ENCODE measurements at places on chromosomes 4 and X.

DNA sequence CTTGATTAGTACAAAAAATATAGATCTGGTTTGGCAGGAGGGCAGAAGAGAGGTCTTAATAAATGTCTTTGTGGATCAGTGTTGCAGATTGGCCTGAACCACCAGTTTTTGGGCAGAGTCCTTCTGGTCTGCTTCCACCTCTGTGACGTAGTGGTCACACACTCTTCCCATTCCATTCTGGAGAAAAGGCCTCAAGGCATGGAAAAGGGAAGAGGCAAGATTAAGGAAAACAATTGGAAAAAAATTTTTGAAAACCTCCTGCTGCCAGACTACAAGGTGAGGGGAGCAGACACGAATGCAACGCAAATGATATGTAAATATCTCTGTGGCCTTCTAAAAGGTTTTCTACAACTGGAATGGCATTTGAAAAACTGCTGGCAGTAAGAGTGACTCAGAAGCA lies 24.3 kb upstream of the FAM47C start:
- DNase-seq = no peak

- no peak for DNase-seq
These were observed 58.0 kb downstream of the PPEF2 start for GRCh38 chr4:75844151-75844662.

DNA sequence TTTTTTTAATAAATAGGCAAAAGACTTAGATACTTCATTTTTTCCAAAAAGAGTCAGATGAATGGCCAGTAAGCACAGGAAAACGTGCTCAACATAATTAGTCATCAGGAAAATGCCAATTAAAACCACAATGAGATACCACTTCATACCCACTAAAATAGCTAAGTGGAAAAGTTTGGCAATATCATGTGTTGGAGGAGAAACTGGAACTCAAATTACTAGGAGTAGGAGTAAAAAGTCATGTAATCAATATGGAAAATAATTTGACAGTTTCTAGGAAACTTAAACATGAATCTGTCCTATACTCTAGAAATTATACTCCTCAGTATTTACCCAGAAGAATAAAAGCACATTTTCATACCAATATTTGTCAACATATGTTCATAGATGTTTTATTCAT lies 449.8 kb downstream of the INPP4B start:
- DNase-seq = no peak

DNA sequence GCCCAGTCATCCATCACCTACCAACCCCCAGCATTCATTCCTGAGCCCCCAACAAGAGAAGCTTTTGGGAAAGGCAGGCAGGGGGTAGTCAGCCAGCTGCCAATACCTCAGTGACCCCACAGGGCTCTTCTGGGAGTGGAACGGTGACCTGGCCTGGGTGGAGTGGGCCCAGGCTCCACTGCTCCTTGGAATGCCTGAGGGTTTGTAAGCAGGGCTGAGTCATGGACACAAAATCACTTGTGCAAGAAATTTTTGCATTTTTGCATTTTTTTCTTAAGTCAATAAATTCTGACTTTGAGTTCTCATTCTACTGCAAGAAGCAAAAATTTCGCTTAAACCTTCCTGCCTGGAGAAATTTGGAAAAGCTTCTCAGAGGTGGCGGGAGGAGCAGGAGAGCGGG lies 18.5 kb downstream of the SORCS2 start:
- no peak for DNase-seq

DNA sequence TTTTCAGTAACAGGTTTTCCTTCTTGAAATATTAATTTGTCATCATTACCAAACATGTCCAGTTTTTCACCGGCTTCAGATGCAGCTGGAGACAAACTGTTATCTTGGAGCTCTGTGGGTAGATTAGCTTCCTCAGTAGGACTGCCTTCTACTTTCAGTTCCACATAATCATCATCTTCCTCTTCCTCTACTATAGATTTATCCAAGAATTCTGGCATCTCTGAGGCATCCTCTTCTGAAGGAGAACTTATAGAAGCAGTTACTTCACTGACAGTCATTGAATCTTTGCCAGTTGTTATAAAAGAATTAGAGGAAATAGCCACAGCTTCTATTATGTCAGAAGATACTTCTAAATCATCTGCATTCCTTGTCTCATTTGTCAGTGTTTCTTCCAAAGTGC lies 162.9 kb downstream of the LRBA start:
- no peak for DNase-seq

- no peak for DNase-seq
These were observed 122.7 kb upstream of the DIPK2B start for GRCh38 chrX:45323387-45323786.

DNA sequence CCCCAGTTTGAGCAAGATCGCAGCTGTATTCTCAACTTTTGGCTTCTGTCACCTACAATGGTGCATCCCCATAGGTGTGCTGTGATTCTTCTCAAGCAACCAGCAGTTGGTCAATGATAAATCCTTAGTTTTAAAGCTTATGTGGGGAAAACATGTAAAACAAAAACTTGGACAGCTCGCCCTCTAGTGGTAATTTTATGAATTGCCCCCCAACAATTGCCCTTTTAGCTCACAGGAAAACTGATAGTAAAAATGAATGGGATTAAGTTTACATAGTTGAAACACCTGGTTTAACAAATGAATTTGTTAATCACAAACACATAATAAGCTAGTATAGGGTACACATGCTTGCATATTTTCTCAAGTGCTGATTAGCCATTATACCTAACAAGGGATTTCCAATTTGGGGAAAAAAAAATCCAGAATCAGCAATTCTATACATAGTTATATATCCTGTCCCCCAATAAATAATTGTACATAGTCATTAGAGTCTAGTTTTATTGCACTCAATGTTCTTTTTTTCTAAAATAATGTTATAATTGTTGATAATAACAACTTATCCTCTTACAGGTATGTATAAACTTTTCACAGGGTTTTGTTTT lies 30.1 kb downstream of the TEX13A start:
- no peak for DNase-seq

- DNase-seq = no peak
These were observed 201.0 kb downstream of the SPRY1 start for GRCh38 chr4:123597586-123597985.

DNA sequence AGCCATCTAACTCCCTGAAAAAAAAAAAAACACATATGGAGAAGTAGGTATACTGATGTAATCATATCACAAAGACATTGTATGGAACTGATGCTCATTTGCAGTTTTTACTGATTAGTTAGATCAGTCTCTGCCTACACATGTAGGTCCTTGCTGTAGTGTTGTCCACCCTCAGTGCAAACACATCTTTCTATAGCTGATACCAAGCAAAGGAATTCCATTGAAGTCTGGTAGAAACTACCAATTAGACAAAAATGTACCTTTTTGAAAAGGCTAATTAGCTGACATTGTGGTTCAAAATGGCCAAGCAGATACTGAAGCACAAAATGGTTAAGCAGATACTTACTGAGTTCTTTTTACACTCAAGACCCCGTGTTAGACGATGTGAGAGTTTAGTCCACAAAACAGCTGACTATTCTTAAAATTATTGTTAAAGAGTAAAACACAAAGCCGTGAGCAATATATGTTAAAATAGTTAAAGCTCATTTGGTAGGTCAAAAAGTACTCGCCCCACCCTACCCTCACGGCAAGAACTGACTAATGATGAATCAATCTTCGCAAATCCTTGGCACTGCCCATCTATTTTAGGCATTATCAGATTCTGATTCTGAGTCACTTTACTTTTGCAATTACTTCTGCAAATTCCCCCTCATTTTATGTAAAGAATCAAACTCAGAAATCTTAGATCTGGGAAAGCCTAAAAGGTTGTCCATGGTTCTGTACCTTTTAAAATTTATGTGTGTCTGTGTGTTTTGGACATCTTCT lies 40.4 kb downstream of the COL4A6 start:
- DNase-seq = no peak

DNA sequence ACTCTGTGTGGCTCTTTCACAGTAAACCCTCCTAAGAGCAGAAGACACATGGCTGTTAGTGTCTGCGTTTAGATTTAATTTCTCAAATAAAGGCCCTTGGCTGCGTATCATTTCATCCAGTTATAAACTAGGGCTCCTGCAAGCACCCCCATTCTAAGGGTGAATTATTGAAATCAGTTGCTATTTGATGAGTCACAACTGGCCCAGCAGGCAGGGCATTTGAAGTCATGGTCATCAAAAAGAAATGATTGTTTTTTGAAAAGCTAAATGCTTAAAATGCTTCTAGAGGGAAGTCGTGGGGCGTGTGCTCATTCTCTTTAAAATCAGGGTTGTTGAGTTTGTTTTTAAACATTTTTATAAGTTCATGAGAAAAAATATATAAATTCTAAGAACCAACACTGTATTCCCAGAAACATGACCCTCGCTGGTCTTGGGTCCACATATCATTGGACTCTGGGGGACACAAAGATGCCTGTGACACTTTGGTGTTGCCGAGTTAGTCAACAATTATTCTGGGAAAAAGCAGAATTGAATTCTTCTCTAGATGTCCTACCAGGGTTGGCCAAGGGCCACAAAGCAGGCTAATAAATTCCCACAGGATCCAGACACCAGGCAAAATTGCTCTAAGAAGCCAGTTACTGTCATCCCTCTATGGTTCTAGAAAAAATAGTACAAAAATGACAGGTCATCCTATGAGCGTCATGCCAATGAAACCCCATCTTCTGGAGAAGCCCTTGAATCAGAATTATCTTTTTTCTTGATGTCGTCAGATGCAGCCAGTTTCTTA lies 99.5 kb upstream of the MYOZ2 start:
- DNase-seq = no peak

DNA sequence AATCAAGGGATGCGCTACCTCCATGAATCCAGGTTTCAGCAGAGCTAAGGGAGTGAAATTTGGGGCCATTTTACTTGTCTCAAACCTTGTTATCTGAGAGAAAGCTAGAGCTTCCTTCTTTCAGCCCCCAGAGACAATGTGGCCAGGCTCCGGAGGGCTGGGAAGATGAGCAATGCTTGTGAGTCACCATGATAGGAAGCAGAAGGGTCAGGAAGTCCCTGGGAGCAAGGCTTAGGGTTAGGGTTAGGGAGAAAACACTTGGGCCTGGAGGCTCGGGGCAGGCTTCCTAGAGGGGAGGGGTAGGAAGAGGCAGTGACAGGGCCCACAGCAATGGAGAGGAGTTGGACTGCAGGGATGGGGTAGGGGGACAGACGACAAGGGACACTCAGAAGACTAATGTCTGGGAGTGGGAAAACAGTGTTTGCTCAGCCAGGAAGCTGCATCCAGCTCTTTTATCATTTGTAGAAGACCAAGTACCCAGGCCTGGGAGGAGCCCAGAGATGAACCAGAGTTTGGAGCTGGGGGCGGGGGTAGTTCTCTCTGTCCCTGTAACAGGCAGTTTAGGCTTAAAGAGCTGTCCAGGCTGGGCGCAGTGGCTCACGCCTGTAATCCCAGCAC lies 16.4 kb upstream of the PORCN start:
- no peak for DNase-seq

DNA sequence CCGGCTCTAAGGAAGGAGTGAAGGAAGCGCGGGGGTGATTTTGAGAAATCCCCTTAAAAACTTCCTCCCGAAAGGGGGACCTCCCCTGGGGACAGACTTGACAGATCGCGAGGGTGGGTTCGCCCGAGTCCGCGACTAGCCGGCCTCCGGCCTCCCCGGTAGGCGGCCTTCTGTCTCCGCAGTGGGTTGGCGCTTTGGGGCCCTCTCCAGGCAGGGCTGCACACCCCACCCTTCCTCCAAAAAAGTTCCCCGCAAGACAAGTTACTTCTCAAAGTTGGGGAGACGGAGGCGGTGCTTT lies 24.8 kb downstream of the HOPX start:
- peak; percentile 31 for DNase-seq

DNA sequence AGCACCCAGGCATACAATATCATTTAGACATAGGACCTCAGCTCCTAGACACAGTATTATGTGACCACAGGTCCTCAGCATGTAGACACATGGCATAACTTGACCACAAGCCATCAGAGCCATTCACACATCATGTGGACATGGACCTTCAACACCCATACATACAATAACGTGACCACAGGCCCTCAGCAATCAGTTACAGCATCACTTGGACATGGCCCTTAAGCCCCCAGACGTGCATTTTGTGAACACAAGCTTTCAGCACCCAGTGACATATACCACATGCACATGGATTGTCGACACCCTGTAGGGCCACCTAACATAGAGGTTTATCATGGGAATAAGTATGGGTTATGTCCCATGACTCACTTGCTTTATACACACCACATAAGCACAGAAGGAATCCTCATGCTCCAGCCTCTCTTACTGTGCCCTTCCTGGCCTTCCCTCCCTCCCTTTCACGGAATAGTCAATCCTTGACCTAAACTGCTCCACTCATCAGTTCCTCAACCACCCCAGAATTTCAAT lies 1.9 kb downstream of the TSPYL2 start:
- DNase-seq = no peak

- no peak for DNase-seq
These were observed 100.4 kb upstream of the PSAPL1 start for GRCh38 chr4:7535094-7535493.

DNA sequence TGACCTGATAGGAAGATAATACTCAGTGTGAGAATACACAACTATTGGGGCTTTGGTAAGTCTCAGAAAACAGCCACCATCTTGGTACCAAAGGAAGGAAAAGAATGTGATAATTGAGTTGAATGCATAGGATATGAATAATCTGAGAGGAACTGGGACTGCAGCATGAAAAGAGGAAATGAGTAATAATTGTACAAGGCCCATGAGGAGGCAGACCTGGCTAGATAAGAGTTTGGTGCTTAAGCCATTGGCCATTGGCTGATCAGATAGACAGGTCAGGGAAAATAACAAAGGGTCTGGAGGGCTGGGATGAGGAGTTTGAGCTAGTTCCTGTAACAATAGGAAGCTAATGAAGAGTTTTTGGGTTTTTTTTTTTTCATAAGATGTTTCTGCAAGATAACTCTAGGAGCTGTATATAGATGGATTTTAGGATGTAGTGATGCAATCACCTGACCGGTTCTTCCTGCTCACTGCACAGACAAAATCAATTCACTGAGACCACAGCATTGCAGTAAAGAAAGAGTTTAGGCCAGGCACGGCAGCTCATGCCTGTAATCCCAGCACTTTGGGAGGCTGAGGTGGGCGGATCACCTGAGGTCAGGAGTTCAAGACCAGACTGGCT lies 5.3 kb upstream of the TRMT2B start:
- no peak for DNase-seq

DNA sequence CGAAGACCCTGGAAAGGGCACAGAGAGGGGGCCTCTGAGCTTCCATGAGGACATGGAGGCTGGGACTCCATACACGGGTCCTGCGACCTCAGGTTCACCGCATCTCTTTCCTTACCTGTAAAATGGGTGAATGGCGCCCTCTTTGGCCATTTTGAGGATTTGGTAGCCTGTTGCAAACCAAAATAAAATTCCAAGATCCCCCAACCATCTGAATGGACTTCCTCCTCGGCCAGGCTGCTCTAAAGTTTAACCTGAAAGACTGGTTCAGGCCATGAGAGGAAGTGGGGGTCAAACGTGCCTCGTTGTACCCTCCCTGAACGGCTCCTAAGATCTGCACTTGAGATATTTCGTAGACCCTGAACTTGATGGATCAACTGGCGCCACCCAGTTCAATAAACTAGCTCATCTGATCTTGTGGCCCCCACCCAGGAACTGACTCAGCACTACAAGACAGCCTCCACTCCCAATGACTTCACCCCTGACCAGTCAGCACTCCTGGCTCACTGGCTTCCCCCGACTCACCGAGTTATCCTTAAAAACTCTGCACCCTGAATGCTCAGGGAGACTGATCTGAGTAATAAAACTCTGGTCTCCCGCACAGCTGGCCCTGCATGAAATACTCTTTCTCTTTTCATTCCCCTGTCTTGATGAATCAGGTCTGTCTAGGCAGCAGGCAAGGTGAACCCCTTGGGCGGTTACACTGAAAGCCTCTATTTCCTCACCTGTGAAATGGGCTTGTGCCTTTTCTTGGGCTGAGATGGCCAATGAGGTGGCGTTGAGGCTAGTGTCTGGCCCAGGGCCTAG lies 32.9 kb upstream of the GPR78 start:
- peak; percentile 27 for DNase-seq
